ENCODE measurements at places on chromosomes 6 and 20. TPM values are rescaled to one million over a fixed set of nuclear protein-coding genes. Genes with fewer than 3 reads are reported as not detected.

BPIFB1 gene
- not detected for total RNA-seq

FBXO30 gene
- total RNA-seq, result 7.1 TPM

NKAIN2 gene
- total RNA-seq, result not detected

DYNLT1 gene
- 111 TPM for total RNA-seq

TFAP2A gene
- 16.4 TPM for total RNA-seq

PEX6 gene
- total RNA-seq, result 5.0 TPM

TFB1M gene
- 8.5 TPM for total RNA-seq

CDKN1A gene
- 255 TPM for total RNA-seq

ACSS1 gene
- 11.8 TPM for total RNA-seq

GPX5 gene
- not detected for total RNA-seq

ZNF391 gene
- 0.36 TPM for total RNA-seq

WTAP gene
- 53.1 TPM for total RNA-seq

SLC35D3 gene
- 0.07 TPM for total RNA-seq

C20orf144 gene
- total RNA-seq, result 0.13 TPM
